ENCODE measurements at places on chromosomes 13 and 19. TPM values are rescaled to one million over a fixed set of nuclear protein-coding genes. Genes with fewer than 3 reads are reported as not detected.

The ERFL gene
- under 0.01 TPM for total RNA-seq

DNA sequence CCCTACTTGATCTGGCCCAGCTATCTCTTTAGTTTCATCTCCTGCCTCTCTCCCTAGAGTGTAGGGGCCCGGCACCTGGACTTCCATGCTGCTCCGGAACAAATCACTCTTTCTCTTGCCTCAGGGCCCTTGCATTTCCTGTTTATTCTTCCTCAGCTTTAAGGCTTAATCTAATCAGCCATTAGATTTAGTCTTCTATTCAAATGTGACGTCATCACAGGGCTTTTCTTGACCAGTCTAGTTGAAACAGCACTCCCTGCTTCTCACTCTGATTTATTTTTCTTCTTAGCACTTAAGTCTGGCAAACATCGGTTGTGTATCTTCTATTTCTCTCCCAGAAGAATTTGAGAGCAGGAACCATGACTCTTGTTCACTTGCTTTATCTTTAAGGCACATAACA is 564.1 kb downstream of the EFNB2 start:
- DNase-seq = no peak

DNA sequence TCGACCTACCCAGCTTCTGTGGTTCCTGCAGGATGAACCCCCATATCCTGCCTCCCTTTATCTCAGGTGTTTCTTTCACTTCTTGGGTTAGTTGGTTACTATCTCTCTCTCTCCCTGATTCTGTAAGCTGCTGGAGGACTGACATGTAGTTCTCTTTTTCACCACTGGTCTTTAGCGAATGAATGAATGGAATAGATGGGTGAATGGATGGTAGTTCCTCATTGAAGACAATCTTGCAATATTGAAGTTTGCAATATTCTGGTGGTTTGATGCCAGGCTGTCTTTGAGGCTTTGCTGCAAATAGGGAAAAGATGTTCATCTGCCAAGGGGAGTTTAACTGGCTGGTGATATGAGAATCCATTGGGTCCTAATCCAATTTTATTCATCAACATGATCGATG is 120.2 kb downstream of the UBL3 start:
- no peak for DNase-seq

The ZNF792 gene
- total RNA-seq = 3.3 TPM

GRCh38 chr13:109301726-109302125 is 484.7 kb downstream of the IRS2 start:
- DNase-seq = no peak

The S1PR5 gene
- under 0.01 TPM for total RNA-seq

The PEAK3 gene
- total RNA-seq = not detected

The NCAN gene
- under 0.01 TPM for total RNA-seq

DNA sequence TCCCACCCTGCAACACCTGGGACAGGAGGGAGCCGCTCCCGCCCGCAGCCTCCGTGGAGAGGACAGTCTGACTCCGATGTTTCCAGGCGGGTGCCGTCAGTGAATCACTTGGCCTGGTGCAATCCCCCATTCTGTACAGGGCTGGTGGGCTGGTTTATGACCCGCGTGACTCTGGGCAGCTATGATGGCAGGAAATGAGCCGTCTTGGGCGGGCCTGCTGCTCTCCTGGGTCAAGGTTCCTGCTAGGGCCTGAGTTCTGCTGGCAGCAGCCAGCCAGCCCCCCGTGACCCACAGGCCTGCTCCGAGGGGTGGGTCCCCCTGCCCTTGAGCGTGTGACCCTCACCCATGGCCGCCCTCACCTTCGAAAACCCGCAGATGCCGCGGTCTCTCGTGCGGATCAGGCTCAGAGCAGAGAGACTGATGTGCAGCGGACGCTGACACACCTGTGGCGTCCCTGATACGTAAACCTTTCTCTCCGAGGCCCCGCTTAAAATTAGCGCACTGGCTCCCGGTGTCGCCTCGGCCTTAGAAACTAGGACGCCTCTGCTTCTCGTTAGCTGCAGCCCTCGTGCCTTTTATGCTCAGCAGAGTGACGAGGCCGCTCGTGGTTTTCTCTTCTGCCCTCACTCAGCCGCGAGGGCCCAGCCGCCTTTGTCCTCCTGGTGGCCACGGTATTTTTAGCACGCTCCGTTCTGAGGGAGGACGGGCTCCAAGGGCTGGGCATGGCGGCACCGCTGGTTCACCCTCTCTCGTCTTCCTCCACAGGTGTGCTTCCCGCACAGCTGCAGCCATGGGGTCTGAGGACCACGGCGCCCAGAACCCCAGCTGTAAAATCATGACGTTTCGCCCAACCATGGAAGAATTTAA is 63.4 kb downstream of the KDM4B start:
- no peak for DNase-seq

DNA sequence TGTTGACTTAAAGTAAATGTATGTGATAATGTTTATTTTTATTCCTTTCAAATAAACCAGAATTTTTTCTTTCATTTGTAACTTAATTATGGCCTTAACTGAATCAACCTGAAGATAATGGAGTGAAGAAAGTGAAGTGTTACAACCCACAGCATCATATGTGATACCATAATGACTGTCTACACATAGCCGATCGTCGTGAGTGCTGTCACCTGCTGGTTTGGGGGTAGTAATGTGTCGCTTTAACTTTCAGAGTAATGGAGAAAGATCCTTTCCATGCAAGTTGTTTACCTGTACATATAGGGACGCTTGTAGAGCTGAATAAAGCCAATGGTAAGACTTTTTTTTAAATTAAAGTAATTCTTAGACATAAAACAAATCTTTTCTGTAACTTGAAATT is 9.9 kb downstream of the CDC16 start:
- DNase-seq = no peak

The USHBP1 gene
- not detected for total RNA-seq

DNA sequence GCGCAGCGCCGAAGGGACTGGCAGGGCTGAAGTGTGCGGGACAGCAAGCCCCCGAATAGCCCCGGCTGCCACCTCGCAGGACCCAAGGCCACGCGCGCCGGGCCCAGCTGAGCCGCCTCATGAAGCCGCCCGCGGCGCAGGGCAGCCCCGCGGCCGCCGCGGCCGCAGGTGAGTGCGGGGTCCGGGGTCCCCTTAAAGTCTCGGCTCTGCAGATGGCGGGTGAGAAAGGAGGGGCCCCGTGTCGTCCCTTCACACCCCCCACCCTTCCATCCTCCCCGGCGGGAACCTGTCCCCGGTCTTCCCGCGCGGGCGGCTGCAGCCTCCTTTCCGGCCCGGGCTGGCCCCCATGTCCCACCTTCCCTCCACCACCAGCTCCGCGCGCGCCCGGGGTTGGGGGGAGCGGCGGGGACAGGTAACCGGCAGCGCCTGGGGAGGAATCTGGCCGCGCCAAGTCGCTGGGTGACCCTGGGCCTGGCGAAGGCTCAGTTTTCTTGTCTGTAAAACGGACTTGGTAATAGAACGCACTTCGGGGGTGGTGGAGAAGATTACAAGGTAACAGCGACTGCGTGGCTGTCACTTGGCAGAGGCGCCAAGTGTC is 338 bp downstream of the RGCC start:
- no peak for DNase-seq

DNA sequence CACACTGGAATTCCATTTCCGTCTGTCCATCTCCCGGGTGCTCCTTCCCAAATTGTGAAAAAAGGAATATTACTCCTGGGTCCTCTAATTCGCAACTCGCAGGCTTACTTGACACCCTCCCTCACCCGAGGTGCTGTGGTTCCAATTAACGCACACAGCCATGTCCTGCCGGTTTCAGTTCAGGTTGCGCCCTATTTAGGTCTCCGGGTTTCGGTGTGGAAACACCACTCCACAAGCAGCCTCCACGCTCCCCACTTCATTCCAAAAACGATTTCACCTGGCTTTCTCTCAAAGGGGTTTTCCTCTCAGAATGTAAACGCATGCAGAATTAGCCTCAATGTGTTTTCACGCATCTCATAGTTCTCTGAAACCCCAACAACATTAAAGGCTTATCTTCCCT is 37.9 kb downstream of the NAXD start:
- DNase-seq = no peak

The CEACAM4 gene
- not detected for total RNA-seq

- DNase-seq = no peak
Observed at GRCh38 chr19:48859711-48860572, 8.5 kb downstream of the PLEKHA4 start.

GRCh38 chr19:43908659-43909058 is 26.4 kb downstream of the ZNF45 start:
- no peak for DNase-seq

DNA sequence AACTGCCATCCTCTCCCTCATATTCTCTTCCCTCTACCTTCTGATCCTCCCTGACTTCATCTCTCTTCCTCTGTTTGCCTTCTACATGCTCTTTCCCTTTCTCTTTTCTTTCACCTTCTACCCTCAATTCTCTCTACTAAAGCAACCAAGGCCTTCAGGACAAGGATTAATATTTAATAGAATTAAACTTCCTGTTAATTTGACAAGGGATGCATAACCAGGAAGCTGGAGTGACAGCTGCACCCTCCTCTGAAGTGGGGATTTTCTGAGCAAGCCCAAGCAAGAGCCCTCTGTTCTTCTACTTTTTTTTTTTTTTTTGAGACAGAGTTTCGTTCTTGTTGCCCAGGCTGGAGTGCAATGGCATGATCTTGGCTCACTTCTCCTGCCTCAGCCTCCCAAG is 63.4 kb upstream of the MED4 start:
- DNase-seq = no peak

GRCh38 chr13:109592770-109593169 is 193.6 kb downstream of the IRS2 start:
- no peak for DNase-seq

DNA sequence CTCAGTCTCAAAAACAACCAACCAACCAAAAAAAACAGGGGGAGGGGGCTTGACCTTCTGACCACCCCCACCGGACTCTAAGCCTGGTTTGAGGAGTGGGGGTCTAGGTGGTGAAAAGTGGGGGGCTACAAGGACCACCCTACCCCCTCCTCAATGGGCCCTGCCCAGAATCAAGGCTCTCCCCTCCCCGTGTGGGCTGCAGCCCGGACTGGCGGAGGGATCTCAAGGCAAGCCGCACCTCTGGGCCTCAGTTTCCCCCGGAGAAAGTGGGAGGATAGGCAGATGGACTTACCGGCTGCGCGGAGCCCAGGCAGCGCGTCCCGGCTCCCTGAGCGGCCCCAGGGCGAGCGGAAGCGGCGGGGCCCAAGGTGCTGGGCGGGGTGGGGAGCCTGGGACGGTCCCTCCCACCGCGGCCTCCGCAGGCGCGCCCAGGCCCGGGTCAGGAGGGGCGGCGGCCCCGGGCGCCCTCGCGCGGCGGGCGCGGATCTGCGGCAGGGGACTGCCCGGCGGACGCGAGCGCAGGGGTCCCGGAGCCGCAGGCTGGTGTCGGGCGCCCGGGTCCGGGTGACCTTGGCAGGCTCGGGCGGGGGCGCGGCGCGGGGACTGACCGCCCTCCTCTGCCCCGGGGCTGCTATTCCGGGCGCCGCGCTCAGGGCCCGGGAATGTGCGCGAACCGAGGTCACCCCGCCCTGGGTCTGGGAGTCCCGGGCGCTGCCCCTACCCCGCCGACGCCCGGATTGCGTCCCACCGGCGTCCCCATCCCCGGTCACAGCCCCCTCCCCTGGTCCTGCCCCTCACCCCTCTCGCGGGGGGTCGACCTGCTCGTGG is at the start of gene ADAMTSL5:
Gene ADAMTSL5, minus strand, starts transcription at position 349 of the 828 bp plus-strand sequence. CDS start 2,076 bp downstream, outside the sequence.
- DNase-seq = peak; percentile 41

DNA sequence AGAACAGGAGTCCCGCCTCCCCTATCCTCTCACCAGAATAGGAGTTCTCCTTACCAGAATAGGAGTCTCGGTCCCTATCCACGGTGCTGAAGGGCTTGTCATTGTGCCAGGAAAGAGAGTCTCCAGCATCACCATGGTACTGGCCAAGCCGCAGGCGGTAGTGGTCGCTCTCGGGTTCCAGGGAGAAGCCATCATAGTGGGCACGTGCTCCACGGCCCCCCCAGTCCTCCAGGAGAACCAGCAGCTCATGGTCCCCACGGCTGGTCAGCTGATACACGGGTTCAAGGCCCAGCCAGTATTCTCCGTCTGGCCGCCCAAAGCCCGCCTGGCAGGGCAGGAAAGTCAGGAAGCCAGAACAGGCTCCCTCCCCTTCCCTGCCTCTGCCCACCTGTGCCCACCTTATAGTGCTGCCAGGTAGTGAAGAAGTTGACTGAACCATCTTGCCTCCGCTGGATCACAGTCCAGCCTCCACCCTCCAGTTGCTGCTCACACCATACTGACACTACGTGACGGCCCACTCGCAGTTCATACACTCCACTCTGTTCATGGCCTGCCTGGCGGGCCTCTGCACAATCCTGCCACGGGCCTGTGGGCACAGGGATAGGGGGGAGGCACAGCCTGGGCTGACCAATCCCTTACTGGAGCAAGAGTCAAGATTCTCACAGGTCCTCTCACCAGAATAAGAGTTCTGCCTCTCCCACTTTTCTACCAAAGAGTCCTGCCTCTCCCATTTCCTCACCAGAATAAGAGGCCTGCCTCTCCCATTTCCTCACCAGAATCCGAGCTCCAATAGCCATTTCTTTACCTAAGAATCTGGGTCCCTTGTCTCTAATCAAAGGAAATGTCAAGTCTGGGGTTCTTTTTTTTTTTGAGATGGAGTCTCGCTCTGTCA is 7.4 kb downstream of the SHFL start:
- no peak for DNase-seq

The ZNF845 gene
- 9.7 TPM for total RNA-seq

The C19orf33 gene
- not detected for total RNA-seq

- peak; percentile 70 for DNase-seq
Observed at GRCh38 chr13:87656306-87656705, 14.9 kb upstream of the SLITRK5 start.

GRCh38 chr19:41843371-41843770 is 1.1 kb downstream of the LYPD4 start:
- no peak for DNase-seq

DNA sequence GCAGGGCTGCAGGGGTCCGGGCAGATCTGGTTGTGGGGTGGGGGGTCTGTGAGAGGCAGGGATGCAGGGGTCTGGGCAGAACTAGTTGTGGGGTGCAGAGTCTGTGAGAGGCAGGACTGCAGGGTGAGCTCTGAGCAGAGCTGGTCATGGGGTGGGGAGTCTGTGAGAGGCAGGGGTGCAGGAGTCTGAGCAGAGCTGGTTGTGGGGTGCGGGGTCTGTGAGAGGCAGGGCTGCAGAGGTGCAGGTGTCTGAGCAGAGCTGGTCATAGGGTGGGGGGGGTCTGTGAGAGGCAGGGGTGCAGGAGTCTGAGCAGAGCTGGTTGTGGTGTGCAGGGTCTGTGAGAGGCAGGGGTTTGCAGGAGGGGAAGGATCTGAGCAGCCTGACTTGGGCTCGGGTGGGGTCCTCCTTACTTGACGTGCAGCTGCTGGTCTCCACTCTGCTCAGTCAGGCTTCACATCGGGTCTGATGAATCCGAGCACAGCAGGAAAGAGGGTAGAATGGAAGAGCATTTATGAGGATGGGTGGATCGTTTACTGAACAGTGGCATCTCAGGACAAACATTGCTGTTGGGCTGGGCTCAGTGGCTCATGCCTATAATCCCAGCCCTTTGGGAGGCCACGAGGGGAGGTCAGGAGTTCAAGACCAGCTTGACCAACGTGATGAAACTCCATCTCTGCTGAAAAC is 31.2 kb downstream of the IGFL2 start:
- no peak for DNase-seq

- DNase-seq = no peak
Observed at GRCh38 chr19:33646306-33646705, 24.6 kb downstream of the CHST8 start.

The ZNF382 gene
- 16.0 TPM for total RNA-seq

GRCh38 chr13:51331354-51331861 is 8.1 kb upstream of the SERPINE3 start:
- DNase-seq = no peak

Data from fibroblast of lung (primary cell).